ENCODE measurements at places on chromosomes 2 and 18.

- no peak for DNase-seq
Measured at GRCh38 chr2:239002591-239002953, 154.7 kb downstream of the TWIST2 start.

DNA sequence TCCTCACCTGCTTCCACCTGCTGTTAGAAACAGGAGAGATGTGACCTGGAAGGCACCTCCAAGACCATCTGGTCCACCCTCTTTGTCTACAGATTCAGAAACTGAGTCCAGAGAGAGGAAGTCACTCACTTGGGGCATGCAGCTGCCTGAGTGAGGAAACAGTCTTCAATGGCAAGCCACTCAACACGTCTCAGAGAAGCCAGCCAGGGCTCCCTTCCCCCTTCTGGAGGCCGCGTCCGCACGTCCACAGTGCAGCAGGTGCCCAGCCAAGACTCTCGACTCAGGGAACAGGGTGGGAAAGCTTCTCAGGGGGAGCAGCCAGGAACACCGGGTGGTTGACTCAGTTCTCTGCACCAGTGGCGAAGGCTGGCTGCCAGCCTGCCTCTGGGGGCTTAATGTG is 201.7 kb downstream of the BCL11A start:
- DNase-seq = no peak

GRCh38 chr18:74990563-74991081 is 218.3 kb downstream of the PTGR3 start:
- no peak for DNase-seq

GRCh38 chr2:20629581-20630171 is 21.2 kb downstream of the HS1BP3 start:
- DNase-seq = peak; percentile 66

- DNase-seq = no peak
Measured at GRCh38 chr2:25198576-25198975, 30.2 kb upstream of the POMC start.

- DNase-seq = no peak
Measured at GRCh38 chr18:58862851-58863538, 1.7 kb upstream of the ZNF532 start.

- no peak for DNase-seq
Measured at GRCh38 chr2:128155970-128156369, 65.0 kb downstream of the UGGT1 start.

Measured in Ammon's horn (tissue), 1 donor.